CD8-positive, alpha-beta T cell (primary cell): ENCODE measurements at places on chromosomes 11 and 22. TPM values are rescaled to one million over a fixed set of nuclear protein-coding genes. Genes with fewer than 3 reads are reported as not detected.
A peak's percentile ranks its signal among the peaks of the same experiment; 100 is the strongest.

- DNase-seq, result no peak
Observed at GRCh38 chr11:85776951-85777602, 33.9 kb downstream of the SYTL2 start.

- no peak for DNase-seq
Observed at GRCh38 chr11:111718436-111718835, 47.8 kb downstream of the PPP2R1B start.

DNA sequence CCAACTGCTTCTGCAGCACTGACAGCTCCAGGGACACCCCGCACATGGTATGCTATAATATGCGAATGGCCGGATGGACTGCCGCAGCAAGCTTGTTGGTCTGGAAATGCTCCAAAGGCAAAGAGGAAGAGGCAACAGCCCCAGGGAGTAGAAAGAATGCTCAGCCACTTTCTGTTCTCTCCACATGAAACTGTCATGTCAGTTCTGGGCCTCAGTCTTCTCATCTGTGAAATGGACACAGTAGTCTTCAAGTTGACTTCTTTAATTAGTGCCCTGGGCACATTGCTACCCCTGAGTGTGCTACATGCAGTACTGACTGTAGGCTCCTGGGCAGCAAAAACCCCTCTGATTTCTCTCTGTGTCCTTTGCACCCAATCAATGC, 19.9 kb downstream of the IL10RA start:
- DNase-seq, result no peak

DNA sequence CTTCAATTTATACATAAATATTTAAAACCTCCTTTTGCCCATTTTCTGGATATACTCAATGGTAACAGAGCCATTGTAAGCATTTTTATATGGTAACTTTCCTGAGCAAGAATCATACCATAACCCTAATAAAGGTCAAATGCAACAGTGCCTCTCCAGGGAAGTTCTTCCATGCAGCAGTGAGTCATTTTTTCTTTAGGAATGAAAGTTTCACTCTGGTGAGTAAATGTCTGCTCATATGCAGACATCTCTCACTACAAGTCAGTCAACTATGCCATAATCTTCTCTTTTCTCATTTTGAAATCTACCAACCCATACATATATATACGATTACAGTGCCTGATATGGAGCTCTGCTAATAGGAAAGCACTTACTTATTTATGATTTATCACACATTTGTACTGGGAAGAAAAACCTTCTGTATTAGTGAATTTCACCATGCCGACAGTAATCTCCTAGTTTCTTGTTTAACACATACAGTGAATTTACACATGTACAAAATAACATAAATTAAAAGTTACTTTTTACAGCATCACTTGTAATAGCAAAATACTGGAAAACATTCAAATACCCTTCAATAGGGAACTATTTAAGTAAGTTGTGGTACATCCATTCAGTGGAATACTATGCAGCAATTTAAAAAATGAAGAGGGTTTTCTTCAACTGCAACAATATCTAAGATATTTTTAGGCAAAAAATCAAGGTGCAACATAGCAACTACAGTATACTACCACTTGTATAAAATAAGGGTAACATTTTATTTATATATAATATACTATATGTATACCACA, 16.0 kb downstream of the STK33 start:
- DNase-seq, result no peak

DNA sequence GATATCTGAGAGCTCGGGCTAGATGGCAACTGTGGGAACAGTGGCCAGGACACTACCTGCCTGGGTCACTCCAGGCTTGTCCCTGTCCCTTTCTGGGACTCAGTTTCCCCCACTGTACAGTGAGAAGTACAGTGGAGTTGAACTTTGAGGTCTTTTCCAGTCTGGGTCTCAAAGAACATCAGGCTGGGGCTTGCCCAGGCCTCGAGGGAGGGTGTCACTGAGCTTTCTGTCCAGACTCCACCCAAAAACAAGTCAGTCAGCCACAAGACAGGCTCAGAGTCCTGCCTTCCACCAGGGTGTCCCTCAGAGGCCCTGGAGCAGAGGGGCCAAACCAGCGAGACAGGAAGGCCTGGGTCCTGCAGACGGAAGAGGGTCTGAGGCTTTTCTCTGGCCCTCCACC, 2.0 kb upstream of the PLA2G3 start:
- DNase-seq, result no peak

- DNase-seq, result no peak
Observed at GRCh38 chr22:50039669-50040443, 18.2 kb downstream of the TTLL8 start.

- no peak for DNase-seq
Observed at GRCh38 chr22:29078036-29078868, 5.4 kb downstream of the KREMEN1 start.

DNA sequence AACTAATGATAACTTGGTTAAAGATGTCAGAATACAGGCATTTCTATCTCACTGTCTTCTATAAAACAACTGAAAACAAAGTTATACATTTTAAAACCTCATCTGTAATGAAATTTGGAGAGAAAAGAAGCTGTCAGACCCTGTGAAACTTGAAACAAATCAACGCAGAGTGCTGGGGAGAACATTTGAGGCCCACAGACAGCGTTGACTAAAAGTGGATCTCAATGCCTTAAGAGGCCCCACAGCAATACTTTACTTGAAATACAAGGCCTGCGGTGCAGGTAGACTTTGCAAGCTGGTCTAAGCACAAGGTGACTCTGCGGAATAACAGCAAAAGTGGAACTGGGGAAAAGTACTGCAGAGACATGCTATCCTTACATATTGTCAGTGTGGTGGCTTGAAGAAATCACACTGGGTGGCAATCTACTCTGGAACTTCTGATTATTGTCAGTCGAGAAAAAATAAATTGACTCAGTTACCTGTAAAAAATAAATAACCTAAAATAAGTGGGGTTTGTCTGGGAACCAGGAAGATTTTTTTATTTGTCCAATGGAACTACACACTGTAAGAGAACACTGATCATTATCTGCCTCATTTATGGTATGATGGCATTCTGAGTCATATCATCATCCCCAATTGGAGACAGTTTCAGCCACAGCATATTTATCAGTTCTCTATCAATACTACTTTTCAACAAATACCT, 138.9 kb downstream of the LUZP2 start:
- no peak for DNase-seq

- DNase-seq, result no peak
Observed at GRCh38 chr22:17501679-17502285, 61.5 kb upstream of the SLC25A18 start.

DNA sequence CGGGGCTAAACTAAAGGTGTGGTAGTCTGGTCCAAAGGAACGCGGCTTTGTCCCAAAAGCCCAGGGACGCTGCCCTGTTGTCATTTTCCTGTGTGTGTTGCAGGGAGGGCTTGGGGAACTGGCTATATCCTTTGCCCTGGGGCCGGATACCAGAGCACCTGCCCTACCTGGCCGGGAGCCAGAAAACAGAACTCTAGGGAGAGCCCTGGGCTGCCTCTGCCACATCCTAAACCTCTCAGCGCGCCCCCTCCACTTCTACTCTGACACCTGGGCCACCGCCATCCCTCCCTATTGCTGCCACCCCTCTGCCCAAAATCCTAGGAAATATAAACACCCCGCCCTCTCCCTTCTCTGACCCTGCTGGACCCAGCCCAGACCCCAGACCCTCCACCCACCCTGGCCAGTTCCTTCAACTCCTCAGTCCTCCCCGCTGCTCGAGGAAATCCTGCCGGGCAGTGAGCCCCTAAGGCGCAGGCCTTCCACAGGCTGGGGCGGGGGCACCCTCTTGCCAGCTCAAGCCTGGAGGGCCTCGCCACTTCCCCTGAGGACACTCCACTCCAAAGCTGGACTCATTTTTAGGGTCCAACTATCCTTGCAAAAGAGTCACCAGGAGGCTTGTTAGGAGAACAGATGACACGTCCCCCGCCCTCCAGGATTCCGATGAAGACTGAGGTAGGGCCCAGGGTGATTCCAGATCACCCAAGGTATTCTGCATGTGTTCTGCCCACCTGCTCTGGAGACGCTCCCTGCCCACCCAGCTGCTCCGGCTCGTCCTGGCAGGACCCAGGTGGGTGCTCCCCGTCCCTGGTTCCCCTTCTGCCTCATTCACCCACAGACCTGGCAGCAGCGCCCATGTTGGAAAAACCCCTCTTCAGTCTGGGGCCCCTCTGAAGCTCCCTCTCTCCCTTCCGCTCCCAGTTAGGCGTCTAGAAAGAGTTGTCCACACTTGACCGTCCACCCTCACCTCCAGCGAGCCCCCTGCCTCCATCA, 12.2 kb downstream of the KCTD17 start:
- DNase-seq, result peak; percentile 43

DNA sequence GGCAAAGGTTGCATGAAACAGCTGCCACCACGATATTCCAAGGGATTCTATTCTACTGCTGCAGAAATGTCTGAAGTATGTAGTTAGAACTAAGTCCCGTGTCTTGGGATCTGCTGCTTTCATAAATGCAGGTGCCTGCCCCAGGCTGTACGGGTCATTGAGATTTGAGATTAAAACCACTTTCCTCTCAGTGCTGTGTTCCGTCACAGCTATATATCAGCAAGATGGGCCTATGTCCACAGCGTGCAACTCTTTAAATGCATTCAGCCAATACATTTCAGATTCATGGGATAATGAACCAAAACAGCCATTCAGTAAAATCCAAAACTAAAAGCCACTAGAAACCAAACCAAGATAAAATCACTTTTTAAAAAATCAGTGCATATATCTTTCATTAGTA, 107.3 kb upstream of the LUZP2 start:
- no peak for DNase-seq

DNA sequence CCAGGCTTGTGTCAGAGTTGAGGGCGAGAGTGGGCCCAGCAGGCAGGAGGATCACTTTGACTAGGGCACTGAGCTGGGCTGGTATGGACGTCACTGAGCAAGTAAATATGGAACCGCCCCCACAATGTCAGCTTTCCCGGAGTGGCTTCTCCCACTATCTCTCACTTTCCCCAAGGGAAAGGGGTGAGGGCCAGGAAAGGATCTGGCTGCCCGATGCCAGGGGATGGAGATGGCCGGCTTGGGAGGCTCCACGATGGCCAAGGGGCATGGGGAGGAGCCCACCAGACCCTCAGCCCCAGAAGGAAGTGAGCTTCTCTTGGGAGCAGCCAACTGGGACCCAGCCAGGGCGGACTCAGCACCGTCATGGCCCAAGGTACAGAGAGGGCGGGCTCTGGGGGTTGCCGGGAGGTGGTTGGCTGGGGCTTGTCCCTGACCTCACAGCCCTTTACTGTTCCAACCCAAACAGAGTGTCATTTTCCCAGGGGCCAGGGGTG, 8.7 kb downstream of the PRDM11 start:
- no peak for DNase-seq

GRCh38 chr22:27213294-27213693, 555.9 kb downstream of the MIAT start:
- no peak for DNase-seq

DNA sequence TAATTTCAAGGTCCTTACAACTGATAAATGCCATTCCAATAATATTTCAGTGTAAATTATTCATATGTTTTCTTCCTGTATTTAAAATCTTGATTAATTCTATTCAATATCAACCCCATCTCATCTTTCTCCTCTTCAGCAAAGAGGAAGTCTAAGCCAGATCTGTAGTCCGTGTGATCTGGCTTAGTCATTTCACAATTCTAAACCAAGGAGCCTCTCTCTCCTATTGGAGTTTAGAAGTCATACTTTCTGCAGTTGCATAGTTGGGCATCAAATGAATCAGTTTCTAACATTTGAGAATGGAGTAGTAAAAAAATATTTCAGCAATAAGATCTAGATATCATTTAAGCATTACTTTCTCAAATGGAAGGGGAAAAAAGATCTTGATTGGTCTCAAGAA, 354.9 kb downstream of the JRKL start:
- DNase-seq, result no peak

DNA sequence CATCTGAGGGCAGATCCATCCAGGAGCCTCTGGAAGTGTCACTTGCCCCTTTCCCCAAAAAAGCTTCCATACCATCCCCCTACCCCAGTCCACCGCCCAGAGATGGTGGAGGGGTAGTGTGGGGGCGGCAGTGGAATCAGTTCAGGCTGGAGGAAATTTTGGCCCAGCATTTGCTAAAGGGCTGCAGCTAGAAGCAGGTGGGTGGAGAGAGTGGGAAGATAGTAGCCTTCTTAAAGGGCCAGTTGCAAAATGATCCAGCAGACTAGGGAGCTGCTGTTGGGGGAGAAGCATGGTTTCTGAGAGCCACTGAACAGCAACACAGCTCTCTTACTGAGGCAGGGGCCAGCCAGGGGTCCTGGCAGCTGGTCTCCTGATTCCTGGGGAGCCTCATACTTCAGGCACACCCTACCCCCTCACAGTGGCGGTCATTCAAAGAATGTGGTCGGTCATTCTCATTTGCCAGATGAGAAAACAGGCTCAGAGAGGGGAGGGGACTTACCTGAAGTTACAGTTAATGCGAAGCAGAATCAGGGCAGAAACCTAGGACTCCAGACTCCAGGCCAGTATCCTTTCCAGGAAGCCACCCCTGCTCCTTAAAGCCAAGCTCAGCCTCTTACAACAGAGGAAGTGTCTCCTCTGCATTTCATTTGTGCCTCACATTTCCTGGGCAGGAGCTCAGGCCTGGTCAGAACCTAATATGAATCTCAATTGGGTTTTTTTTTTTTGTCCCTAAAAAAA, 5.4 kb downstream of the SEC14L2 start:
- no peak for DNase-seq

GRCh38 chr11:33160136-33160535, 1.1 kb downstream of the CSTF3 start:
- DNase-seq, result no peak

GRCh38 chr11:70545610-70545912, 147.2 kb downstream of the CTTN start:
- DNase-seq, result no peak

DNA sequence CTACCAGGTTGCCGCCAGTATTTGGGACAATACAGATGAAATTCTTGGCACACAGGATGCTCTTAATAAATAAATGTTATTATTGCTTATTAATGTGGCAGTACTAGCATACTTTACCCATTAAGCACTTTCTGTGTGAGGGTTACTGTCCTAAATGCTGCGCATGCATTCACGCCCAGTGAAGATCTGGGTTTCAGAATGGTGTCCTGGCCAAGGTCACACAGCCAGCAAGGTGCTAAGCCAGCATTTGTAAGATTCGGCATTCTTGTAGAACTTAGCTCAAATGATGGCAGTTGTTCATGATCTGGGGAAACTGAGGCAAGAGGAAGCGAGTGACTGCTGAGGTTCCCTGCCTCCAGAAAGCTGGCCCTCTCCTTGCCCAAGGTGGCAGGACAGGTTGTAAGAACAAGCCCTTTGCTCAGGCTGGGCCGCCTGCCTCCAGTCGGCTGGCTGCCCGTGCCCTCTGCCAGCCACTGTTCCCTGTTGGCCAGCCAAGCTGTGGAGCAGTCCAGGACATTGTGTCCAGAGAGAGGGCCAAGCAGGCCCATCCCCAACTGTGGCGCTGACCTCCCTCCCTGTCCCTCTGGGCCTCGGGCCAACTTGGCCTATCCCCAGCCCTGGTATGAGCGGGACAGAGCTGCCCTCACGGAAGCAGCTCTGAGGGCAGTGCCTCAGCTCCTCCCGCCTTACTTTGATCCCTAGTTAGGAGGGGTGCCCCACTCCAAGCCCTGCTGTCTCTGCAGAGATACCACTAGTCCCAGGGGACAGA, 28.8 kb downstream of the TOB2 start:
- DNase-seq, result no peak

The VPS37C gene
- 2.1 TPM for total RNA-seq

The TEAD1 gene
- not detected for total RNA-seq

The TRIM29 gene
- total RNA-seq, result not detected

The ADORA2A gene
- total RNA-seq, result 17.2 TPM

The OR52E8 gene
- total RNA-seq, result not detected

The SYT13 gene
- not detected for total RNA-seq

The PACSIN3 gene
- total RNA-seq, result not detected

The PPP6R3 gene
- 114 TPM for total RNA-seq
